Daoy (cell line): ENCODE measurements at places on chromosomes 5 and 9. TPM values are rescaled to one million over a fixed set of nuclear protein-coding genes. Genes with fewer than 3 reads are reported as not detected.

EDIL3 gene
- 184 and 191 TPM in 2 replicates for total RNA-seq

CCL21 gene
- total RNA-seq, result not detected in 2 replicates

ELAVL2 gene
- not detected in 2 replicates for total RNA-seq

TRMO gene
- total RNA-seq, result 29.5 and 48.0 TPM in 2 replicates

ODF2 gene
- total RNA-seq, result 103 and 104 TPM in 2 replicates

RLN2 gene
- not detected in 2 replicates for total RNA-seq

SLC23A1 gene
- total RNA-seq, result not detected in 2 replicates

AGXT2 gene
- not detected in 2 replicates for total RNA-seq

SPATA31C1 gene
- not detected in 2 replicates for total RNA-seq

CDO1 gene
- 10.7 and 15.9 TPM in 2 replicates for total RNA-seq
